ENCODE measurements at places on chromosomes 16 and 17. TPM values are rescaled to one million over a fixed set of nuclear protein-coding genes. Genes with fewer than 3 reads are reported as not detected.

The CCL4L2 gene
- 2.0 TPM for total RNA-seq

The WNT9B gene
- under 0.01 TPM for total RNA-seq

The TAT gene
- not detected for total RNA-seq

The MYL11 gene
- not detected for total RNA-seq

The KRT26 gene
- total RNA-seq = not detected

The CHP2 gene
- total RNA-seq = 1.5 TPM

The ARL5C gene
- not detected for total RNA-seq

The RNF222 gene
- total RNA-seq = not detected

The PIPOX gene
- total RNA-seq = 3.0 TPM

The TP53TG3C gene
- total RNA-seq = not detected

The ABCC3 gene
- total RNA-seq = 0.25 TPM

The C1QTNF1 gene
- 0.98 TPM for total RNA-seq

The SOST gene
- not detected for total RNA-seq

The SOX8 gene
- 21.6 TPM for total RNA-seq

The OMG gene
- 4.7 TPM for total RNA-seq

The ICAM2 gene
- 7.1 TPM for total RNA-seq

The CSNK1D gene
- total RNA-seq = 32.2 TPM

The PIK3R6 gene
- total RNA-seq = 1.2 TPM

The SCIMP gene
- 0.25 TPM for total RNA-seq

The AATK gene
- total RNA-seq = 7.9 TPM

The BCL6B gene
- total RNA-seq = 1.5 TPM

The ZNF652 gene
- 31.5 TPM for total RNA-seq

The CEP131 gene
- 7.9 TPM for total RNA-seq

The KCNJ12 gene
- 0.74 TPM for total RNA-seq
